ENCODE measurements at places on chromosomes 3 and 15. TPM values are rescaled to one million over a fixed set of nuclear protein-coding genes. Genes with fewer than 3 reads are reported as not detected.

Gene TRH
- total RNA-seq: not detected

Gene DET1
- 4.4 TPM for total RNA-seq

Gene SLC22A13
- total RNA-seq: 0.57 TPM

Gene GPR27
- 0.17 TPM for total RNA-seq

DNA sequence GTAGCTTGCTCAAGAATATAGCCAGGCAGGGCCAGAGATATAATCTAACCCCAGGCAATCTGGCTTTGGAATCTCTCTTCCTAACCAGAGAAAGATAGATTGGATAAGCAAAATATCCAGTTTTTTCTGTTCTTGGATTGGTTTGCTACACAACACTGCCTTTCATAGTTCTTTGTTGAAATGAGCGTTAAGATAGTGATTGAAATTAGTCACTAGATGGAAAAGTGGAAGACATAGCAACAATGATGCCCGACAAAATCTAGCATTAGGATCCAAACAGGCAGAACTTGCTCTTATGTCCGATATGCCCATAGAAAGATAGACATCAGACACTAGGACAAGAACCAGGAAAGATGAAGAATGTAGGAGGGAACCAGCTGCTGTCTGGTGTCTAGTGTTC lies 77.3 kb upstream of the COL8A1 start:
- no peak for DNase-seq

DNA sequence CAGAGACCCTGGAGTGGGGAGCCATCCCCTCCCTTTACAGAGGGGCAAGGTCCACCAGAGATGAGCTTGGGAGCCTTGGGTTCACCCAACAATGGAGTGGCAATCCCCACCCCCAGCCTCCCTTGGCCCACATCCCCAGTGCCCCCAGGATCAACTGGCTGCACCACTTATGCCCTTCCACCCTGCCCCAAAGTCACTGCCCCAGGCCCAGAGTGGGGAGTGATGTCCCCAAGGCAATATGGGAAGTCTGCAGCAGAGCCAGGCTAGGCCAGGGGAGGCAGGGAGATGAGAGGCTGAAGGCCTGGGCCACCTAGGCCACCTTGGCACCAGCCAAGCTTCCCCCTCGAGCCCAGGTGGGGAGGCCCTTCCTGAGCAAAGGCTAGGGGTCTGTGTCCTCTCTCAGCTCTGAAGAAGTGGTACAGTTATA lies 145.5 kb downstream of the SMAD6 start:
- DNase-seq: no peak

DNA sequence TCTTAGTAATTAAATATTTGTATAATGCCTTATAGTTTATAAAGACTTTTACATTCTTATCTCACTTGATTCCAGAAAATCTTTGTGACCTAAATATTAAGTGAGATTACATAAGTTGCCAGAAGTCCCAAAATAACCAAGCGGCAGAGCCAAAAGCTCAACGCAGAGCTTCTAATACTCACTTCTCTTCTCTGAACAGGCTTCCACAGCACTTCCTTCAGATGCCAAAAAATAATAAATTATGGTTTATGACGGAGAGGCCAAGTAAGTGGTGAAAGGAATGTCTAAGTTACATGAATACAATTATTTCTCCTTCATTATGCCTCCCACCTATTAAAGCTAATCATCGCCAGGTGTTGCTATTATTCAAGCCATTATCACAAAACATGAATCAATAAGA lies 110.3 kb downstream of the GBE1 start:
- DNase-seq: no peak

DNA sequence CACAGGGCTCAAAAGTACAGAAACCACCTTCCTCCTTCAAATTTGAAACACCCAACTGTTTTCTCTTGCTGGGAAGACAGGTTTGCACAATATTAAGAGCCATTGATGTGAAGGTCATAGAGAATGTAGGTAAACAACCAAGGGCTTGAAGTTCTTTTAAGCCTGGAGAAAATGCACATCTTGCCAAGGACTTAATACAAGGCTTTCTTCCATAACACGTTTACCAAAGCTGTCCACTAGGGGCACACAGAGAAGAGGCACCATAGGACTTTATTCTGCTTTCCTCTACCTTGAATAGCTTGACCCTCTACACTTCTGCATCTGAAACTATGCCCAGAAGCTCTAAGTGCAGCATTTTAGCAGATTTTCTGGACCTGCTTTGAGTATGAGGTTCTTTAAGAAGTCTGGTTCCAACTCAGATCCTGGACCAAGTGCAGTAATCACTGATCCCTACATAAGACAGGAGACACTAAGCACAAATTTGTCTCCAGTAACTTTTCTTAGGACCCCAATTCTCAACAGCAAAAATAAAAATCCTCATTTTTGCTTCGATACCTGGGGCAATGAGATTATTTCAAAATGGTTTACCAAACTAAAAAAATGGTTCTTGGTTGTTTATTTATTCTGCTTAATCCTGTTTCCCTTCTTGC lies 138.0 kb downstream of the FBN1 start:
- no peak for DNase-seq

Gene DAG1
- total RNA-seq: 14.1 TPM

Gene CCR8
- total RNA-seq: 1.2 TPM

Gene ZNF148
- total RNA-seq: 55.4 TPM

Gene WDR72
- not detected for total RNA-seq

GRCh38 chr15:70882361-70882760 lies 9.9 kb downstream of the THAP10 start:
- DNase-seq: no peak

Data from activated naive CD8-positive, alpha-beta T cell treated with anti-CD3 and anti-CD28 coated beads, Interleukin-2, amount 10 ng/mL, durations not matched to agents 7 days and 5 days (primary cell).